NCI-H1092 treated with DMSO at 0.1 percent for 48 hours (cell line): ENCODE measurements at places on chromosomes 11 and 22.
A peak's percentile ranks its signal among the peaks of the same experiment; 100 is the strongest.

DNA sequence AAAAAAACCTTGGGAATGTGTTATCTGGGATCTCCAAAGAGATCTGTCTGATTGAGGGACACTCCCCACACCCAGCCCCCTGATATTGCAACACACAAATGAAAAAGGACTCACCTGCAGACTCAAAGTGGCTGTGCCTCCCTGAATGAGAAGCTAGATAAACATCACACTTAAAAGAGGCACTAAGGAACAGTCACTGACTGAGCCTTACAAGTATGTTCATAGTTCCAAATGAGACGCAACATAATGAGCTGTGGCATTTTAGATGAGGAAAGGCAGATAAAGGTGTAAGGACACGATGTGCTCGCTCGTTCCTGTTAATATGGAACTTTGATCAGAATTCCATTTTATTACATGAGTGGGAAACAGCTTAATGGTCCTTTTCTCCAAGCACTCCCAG, 21.0 kb upstream of the CFAP300 start:
- no peak for DNase-seq

DNA sequence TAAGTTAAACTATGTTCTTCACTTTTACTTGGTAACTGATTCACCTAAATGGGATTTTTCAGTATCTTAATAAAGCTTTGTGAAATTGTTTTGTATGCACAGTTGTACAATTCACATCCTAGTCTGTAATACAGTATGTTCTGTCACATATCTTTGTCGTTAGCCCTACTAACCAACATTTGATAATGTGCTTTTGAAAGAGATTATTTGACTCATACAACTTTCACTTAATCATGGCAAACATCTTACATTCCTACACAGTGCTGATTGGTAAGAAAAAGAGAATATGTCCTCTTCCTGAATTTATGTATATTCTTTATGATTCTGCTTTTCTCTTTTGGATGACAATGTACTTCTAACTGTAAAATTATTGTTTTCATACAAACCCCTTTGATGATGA, 234.5 kb downstream of the METTL15 start:
- no peak for DNase-seq

- DNase-seq = no peak
Measured at GRCh38 chr11:57279116-57279515, 42.1 kb upstream of the APLNR start.

DNA sequence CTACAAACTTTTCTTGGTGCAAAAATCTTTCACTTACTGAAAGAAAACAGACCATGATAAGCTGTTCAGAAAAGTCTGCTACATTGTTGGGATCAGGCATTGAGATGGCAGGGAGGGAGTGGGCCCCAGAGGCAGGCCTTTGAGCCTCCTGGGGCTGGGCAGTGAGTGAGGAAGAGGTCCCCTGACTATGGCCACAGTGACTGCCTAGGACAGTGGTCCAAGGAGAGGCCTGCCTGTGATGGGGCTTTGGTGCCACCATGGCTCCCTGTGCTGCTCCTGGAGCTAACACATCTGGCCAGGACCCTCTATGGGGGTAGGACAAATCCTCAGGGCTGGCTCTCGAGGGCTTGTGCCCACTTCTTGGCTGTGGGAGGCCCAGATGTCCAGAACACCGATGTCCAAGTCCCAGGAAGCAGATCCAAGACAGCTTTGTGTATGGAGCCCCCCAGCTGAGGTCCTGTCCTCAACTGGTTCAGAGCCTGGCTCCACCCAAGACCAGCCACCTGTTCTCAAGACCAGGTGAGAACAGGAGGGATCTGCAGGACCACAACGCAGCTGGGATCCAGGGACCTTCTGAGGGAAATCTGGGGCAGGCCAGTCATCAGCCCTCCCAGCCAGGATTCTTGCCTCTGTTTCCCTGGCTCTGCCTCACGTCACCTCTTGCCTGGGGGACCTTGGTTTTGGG, 36.9 kb downstream of the PPM1F start:
- DNase-seq = no peak

DNA sequence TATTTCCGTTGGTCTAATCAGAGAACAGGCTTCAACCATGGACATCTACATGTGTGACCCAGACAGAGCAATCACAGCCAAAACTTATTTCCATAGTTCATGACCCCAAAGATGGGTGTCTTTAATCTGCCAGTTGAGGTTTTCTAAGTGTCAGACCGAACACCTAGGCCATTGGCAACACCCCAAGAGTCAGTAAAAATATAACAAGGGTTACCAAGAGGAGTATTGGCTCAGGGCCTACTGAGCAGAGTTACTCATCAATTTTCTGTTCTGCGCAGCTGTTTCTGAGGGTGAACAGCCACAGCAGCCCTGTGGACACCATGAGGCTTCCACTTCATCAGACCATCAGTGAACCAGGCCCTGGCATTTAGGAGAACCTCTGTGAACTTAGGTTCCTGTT, 18.8 kb downstream of the GUCD1 start:
- DNase-seq = no peak

DNA sequence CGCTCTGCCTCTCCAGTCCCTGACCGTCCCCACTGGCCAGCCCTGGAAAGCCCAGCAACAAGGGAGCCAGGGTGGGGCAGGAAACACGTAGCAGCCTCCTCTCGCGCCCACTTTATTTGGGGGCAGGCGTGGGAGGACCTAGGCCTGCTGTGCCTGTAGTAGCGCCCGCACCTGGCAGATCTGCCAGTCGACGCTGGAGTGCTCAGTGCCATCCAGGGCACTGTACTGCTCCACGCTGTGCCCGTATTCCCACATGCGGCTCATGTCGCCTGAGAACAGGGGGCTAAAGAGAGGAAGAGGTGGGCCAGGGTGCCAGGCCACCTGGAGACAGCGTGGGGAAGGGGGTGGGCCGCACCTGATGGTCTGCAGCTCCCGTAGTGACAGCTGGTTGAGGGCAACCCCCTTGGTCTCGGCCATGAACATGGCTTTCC, 17.0 kb upstream of the DRICH1 start:
- DNase-seq = no peak

- DNase-seq = no peak
Measured at GRCh38 chr11:91023731-91024130, 800.9 kb upstream of the CHORDC1 start.

- no peak for DNase-seq
Measured at GRCh38 chr11:126645186-126645585, 289.7 kb downstream of the ST3GAL4 start.

- no peak for DNase-seq
Measured at GRCh38 chr11:122059565-122059964, 56.5 kb downstream of the BLID start.

DNA sequence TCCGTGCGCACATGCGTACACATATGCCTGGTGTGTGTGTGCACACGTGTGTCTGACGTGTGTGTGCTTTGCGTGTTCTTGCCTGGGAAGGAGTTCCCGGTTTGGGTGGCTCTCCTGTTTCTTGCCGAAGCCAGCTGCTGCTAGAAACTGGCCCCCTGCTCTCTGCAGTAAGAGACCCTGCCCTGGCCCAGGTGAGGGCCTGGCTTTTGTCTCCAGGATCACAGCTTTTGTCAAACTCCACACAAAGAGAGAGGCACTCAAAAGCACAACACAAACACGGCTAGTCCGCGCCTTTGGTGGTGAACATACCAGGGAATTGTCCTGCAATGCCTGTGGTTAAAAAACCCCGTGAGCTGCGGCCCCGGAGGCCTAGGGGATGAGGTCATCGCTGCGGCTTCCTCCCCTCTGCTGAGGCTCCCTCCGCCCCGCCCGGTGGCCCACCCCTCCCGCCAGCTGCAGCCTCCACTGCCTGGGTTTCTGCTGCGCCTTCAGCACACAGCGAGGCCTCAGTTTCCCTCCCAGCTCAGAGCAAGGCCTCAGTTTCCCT, 88.9 kb downstream of the KCNQ1 start:
- DNase-seq = no peak

- DNase-seq = peak; percentile 100
Measured at GRCh38 chr22:38924347-38924952, 33.0 kb upstream of the APOBEC3A start.

DNA sequence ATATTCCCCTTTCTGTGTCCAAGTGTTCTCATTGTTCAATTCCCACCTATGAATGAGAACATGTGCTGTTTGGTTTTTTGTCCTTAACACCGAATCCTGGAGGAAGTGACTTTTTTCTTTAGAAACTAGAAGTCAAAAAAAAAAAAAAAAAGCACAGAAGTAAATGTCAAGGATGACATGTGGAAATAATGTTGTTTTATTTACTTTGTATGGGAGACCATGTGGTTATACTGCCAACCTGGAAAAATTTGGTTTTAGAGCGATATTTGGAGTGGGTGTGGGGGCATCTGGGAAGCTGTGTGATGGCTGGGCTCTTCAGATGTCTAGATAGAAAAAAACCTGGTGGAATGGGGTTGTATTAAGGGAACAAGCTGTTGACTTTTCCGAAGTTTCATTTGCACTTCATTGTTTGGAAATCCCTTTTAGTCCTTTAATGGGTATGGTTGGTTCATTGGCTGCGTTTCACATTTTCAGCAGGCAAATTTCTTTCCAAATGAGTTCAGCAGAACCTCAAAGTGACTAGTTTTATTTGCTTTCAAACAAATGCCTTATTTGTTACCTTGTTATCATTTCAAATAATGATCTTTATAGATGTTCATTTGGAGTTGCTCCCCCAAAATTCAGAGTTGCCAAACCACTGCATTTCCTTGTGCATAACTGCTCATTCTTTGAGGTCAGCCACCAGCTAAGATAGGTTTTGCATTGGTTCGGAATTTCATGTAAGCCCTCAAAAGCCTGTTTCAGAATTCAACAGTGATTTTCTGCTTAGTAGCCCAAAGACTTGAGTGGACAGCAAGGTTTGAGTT, 508.2 kb downstream of the METTL15 start:
- DNase-seq = no peak

DNA sequence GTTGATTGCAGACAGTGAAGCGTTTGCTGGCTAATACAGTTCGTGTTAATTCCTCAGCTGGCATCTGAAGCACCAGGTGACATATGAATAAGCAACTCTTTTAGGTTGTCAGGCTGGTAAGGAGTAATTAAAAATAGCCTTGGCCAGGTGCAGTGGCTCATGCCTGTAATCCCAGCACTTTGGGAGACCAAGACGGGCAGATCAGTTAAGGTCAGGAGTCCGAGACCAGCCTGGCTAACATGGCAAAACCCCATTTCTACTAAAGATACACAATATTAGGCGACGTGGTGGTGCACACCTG, 74.9 kb downstream of the CECR2 start:
- no peak for DNase-seq

GRCh38 chr11:125990244-125990643, 44.4 kb downstream of the VSIG10L2 start:
- peak; percentile 27 for DNase-seq

- no peak for DNase-seq
Measured at GRCh38 chr11:114479331-114479730, 40.1 kb downstream of the REXO2 start.

DNA sequence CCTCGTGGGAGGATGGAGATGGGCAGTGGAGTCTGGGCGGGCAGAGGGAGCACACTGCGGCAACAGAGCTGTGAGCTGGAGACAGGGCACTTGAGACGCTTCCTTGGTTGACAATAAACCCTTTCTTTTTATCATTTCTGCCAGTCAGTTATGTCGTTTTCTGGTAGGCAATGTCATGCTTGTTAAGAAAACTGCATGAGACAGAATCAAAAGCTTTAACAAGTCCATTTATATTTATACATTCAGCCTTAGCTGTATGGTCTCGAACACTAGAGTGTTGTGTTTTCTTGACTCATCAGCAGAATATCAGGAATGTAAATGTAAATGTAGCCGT, 31.9 kb downstream of the PPFIA1 start:
- DNase-seq = no peak

DNA sequence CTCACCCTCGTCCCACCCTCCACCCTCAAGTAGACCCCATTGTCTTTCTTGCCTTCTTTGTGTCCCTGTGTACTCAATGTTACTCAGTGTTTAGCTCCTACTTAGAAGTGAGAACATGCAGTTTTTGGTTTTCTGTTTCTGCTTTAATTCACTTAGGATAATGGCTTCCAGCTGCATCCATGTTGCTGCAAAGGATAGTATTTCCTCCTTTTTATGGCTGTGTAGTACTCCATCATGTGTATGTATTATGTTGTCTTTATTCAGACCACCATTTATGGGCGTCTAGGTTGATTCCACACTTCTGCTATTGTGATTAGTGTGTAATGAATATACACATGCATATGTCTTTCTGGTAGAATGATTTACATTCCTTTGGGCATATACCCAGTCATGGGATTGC, 73.6 kb downstream of the SIK2 start:
- DNase-seq = no peak

GRCh38 chr11:74685905-74686304, 45.3 kb downstream of the CHRDL2 start:
- DNase-seq = no peak

DNA sequence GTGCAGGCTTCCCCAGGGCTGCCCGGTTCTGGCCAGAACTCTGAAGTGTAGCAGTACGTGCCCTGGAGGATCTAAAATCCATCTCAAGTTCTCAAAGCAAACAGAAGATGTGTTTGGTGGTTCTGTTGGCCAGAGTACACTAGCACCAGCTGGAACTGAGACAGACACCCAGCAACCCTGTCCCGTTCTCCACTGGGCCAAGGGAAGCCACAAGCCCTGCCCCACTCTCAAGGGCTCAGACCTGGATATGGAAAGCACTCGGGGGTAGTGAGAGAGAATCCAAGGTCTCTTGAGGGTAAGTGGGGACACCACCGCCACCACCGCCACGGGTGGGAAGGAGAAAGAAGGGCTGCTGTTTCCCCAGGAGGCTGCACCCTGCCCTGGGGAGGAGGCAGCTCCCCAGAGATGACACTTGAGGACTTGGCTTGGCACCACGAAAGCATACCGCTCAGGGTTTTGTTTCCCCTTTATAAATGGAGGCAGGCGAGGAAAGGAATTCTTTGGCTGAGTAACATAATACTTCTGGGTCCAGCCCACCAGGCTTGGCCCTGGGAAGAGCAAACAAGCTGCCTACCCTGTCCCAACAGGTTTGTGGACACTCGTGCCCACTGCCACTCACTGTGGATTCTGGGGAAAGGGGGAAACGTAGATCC, 56.1 kb upstream of the POU2AF1 start:
- DNase-seq = peak; percentile 82

DNA sequence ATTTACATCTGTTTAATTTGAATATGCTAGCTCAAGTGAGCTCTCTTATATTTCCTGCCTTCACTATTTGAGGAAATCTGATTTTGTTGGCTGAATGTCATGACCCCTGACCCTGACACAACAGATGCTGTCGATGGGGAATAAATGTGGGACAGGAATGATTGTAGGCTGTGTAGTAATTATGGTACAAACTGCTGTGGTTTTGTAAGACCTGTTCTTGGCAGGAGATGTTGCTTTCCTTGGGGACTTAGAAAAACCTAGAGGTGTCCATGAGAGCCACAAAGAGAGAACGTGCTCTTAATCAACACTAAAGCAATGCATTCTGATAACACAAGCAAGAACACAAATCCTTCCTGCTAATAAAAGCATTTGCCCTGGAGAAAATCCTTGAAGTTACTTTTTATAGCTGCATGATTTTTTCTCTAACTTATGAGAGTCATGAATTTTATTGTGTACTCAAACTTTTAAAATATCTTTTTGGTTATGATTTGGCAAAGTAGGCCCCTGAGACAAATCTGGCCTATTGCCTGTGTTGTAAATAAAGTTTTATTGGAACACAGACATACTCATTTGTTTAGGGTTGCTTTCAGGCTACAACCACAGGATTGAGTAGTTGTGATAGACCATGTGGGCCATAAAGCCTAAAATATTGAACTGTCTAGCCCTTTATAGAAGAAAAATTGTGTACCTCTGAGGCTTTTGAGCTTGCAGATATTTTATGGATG, 90.2 kb downstream of the DDX10 start:
- no peak for DNase-seq
